ENCODE measurements at places on chromosomes 11 and 22.

- no peak for DNase-seq
These were observed 123.9 kb downstream of the MPPED1 start for GRCh38 chr22:43535741-43536140.

DNA sequence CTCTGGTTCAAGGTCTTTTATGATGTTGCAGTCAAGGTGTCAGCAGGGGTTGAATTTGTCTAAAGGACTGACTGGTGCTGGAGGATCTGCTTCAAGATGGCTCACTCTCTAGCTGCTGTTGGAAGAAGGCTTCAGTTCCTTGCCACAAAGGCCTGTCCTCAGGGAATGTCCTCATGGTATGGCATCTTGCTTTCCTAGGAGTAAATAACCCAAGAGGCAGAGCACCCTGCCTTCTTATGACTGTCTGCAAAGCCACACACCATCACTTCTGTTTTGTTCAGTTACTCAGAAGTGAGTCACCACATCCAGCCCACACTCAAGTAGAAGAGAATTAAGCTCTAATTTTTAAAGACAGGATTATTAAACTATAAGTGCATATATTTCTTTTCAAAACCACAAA, 45.2 kb downstream of the PLAAT5 start:
- peak; percentile 67 for DNase-seq

DNA sequence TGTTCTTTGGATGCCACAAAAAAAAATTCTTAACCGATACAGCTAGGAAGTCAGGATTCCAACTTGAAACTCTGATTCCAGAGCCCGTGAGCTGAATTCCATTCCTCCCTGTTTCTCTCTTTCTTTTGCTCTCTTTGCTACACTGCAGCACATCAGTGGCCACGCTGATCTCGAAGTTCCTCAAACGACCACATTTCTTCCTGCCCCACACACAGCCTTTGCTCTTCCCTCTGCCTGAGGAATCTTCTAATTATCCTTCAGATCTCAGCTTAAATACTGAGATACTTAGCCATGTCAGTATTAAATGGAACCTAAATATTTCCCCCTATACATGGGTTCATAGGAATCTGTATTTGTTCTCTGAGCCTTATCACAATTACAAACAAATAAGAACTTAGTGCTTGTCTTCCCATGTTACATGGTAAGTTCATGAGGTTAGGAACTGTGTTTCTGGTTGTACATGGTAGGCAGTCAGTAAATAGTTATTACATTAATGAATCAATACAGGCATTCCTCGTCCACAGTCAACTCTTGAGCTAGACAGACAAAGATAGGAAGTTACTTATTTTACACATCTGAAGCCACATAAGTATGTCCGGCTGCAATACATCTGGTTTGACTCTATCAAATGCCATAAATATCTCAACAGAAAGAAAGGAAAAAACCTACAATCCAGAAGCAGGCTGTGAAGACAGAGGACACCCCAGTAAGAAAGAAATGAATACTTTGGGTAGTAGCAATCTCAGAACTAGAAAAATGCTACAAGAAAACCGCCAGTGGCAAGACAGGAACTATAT, 86.6 kb downstream of the MAML2 start:
- DNase-seq, result no peak

DNA sequence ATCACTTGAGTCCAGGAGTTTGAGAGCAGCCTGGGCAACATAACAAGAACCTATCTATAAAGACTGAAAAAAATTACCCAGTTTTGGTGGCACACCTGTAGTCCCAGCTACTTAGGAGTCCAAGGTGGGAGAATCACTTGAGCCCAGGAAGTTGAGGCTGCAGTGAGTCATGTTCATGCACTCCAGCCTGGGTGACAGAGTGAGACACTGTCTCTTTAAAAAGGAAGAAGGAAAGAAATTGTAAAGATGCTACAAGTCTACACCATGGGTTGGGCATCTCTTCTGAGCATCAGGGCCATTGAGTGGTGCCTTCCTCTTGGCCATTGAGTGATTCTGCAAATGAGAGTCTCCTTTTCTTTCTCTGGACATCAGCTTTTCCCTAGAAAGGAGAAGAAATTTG, 15.7 kb upstream of the MTMR3 start:
- no peak for DNase-seq

DNA sequence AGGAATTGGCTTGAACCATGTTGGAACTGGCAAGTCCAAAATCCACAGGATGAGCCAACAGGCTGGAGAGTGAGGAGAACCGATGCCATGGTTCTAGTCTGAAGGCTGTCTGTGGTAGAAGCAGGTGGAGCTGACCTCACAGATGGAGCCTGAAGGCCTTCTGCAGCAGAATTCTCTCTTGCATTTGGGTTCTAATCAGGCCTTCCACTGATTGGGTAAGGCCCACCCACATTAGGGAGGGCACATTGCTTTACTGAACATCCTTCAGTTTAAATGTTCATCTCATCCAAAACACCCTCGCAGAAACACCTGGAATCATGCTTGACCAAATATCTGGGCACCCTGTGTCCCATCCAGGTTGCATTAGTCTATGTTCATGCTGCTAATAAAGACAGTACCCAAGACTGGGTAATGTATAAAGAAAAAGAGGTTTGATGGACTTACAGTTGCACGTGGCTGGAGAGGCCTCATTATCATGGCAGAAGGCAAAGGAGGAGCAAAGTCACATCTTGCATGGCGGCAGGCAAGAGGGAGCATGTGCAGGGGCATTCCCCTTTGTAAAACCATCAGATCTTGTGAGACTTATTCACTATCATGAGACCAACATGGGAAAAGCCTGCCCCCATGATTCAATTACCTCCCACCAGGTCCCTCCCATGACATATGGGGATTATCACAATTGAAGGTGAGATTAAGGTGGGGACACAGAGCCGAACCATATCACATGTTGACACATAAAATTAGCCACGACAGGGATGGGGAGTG, 15.9 kb downstream of the SMIM38 start:
- DNase-seq, result peak; percentile 19

GRCh38 chr11:12884751-12885318, 124.3 kb upstream of the RASSF10 start:
- DNase-seq, result no peak

DNA sequence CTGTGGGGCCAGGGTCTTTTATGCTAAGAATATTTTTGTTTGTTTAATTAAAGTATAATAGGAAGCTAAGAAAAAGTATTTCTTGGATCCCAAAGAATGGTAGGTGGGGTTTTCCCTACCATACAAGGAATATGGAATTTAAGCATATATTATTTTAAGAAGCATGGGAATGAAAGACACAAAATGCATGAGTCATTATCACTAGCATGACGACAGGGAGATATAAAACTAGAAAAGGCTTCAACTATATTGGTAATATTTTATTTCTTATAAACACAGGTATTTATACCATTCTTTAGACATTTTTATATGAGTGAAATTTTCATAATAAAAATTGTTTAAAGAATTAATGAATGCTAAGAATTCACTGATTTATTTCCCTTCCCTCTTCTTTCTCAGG, 39.3 kb upstream of the SOX6 start:
- no peak for DNase-seq
